ENCODE measurements at places on chromosomes 7 and 10.

DNA sequence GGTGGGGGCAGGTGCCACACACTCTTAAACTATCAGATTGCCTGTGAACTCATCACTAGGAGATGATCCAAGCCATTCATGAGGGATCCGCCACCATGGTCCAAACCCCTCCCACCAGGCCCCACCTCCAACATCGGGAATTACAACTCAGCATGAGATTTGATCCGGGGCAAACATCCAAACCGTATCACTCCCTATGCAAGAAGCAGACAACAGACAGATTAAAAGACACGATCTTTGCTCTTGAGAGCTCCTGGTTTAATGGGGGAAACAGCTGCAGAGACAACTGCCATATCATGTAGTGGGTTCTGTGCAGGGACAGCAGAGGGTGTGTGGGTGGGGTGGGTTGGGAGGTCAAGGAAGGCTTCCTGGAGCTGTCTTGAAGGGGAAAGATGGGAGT is 123.6 kb downstream of the EMX2 start:
- no peak for DNase-seq

DNA sequence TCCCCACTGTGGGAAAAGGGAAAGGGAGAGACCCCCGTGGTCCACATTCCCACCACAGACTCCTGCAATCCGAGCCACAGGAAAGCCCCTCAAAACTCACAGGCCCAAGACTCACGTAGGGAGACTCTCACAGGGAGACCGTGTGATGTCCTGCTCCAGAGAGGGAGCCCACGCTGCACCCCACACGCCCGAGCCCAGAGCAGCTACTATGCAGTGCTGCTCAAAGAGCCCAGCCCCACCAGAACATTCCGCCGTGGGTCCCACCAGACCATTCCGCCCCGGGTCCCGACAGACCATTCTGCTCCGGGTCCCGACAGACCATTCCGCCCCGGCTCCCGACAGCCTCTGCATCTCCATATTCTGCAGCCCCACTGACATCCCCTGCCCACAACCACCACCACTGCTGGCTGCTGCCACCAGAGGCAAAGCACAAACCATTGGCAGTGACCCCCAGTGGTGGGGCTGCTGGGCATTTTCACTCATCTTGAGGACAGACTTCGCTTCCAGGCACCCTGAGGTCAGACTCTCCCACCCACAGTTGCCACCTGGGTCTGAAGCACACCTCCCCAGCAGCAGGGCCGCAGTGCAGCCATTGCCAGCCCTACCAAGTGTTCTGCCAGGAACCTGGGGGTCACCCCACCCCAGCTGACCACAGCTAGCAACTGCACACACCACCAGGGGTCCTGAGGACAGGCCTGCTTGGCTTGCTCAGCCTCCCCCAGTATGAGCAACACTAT is 625.4 kb upstream of the FOXK1 start:
- no peak for DNase-seq

DNA sequence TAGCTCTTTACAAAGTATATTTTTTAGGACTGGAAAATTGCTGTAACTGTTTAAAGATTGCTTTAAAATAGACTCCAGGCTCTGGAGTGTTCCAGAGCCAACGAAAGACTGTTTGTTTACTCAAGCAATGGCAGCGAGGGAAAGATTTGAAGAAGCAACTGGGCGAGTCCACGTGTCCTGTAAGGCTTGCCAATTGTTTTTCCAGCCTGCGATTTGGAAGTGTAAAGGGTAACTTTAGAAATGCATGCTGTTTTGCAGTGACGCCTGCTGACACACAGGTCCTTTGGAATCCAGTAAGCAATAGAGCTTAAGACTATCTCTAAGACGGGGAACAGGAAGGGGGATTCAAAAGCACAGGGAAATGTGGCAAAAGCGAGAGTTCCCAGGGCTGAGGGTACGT is 55.8 kb downstream of the TACC2 start:
- no peak for DNase-seq

DNA sequence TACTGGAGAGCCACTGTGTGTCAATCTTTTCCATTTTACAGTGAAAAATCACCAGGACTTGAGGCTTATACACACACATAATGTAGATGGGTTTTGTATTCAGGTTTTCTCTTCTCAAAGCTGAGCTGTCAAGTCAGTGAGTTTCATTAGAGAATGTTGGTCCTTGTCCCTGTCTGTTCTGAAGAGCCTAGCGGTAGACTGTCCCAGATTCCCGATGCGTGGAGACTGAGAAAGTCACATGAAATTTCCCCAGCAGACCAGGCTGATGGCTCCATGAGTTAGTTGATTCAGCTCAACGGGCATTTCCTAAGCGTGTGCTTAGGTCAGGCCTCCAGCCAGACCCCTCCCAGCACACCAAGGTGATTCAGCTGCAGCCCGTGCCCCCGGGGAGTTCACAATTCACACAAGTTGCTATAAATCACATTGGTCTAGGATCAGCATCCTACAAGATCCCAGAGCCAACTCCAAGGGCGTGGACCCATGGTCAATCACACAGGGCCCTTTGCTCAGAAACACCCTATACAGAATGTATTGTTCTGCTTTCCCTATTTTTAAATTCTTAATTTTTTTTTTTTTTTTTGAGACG is 17.2 kb downstream of the CHST15 start:
- no peak for DNase-seq

DNA sequence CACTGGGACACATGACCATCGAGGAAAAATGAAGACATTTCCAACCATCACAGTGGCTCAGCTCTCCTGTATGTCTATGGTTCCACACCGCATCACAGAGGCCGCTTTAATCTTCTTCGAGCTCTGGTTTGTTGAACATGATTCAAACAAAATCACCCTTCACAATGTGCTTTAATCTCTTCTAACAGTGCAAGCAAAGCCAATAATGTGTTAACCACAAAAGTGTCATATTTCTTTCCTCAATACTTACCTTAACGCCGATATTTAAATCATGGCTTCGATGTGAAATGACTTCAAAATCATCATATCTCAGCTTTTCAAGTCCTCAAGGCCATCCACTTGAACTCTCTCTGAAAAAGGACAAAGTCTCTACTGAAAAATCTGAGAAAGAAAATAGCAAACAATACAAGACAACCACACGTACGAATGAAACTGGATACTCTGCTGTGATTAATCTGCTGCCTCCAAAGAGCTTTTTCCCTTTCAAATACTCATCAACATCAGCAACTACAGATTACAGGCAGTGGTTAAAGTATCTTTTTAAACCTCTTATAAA is 23.0 kb upstream of the SVIL start:
- no peak for DNase-seq

- no peak for DNase-seq
Observed at GRCh38 chr10:126350216-126350992, 37.9 kb downstream of the ADAM12 start.

DNA sequence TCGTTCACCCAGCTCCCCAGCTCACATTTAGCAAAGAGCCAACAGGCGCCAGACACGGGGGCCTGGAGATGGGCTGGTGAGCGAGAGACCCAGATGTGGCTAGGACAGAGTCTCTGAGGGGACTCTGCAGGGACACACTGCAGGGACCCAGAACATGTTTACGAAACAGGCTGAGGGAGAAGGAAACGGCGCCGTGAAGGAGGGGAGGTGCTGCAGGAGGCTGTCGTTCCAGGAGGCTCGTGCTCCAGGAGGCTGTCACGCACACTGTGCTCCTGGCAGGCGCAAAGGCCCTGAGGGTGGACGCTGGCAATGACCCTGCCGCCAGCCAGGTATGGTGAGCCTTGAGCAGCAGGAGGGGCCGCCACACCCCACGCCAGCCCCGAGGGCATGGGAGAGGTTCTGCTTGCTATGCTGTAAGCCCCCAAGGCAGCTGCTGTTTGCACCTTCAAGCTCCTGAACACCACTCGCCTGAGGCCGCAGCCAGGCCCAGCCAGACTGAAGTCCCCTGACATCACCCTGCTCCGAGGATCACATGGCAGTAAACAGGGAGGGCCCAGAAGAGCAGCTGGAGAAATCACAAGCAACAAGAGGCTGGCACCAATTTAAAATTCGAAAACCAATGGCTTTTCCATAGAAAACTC is 27.3 kb downstream of the ADAP1 start:
- DNase-seq = no peak

DNA sequence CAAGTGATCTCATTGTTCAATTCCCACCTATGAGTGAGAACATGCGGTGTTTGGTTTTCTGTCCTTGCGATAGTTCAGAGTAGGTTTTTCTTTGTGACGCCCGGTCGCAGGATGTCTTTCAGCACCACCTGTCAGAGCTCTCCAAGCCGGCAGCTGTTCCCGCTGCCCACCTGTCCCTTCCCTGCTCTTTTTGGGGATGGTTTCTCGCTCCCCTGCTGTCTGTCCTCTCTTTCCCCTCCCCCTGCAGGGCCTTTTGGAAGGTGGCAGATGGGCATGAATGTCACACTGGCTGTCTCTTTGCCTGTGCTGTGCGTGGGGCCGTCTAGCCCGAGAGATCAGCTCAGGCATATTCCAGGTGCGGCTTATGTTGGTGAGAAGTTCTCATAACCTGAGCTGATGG is 137.0 kb downstream of the GRK5 start:
- DNase-seq = no peak

DNA sequence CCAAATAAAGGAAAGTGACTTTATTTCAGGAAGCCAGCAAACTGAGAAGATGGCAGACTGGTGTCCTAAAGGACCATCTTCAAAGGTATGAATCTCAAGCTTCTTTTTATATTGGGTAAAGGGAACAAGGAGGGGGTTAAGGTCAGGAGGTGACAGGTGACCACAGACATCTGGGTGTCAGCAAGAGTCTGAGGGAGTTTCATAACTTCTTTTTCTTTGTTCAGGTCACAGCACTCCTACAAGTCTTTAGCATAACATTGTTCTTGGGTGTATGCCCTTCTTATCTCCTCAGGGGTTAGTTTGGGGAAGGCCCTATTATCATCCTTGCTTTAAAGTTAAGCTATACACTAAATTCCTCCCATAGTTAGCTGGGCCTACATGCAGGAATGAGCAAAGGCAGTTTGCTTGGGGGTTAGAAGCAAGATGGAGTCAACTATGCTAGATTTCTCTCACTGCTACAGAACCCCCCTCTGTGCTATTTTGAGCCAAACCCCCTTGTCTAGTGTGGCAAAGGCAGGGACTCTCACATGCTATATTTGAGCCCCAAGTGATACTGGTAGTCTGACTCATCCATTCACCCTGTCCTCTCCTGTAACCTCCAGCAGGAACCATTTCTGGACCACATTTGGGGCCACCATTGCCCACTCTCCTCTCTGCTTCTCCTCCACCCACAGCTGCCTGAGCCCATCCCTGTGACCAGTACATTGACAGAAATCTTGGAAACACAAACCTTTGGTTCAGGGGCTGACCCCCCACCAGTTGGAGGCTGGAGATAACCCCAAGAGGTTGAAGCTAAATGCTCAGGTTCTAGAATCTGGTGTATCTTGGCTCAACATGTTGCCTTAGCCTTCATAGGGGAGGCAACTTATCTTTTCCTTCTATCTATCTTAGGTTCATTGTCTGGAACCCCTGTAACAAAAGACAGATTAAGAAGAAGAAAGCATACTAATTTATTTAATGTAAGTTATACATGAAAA is 55.5 kb upstream of the LRGUK start:
- DNase-seq = peak; percentile 47

GRCh38 chr10:5942474-5942873 is 34.9 kb downstream of the IL15RA start:
- no peak for DNase-seq

- no peak for DNase-seq
Observed at GRCh38 chr7:79436378-79436777, 17.1 kb downstream of the MAGI2 start.

GRCh38 chr7:75732016-75732521 is 6.7 kb downstream of the HIP1 start:
- DNase-seq = no peak

Data from GM13977 (cell line).